Left renal cortex interstitium (tissue), 4 donors: ENCODE measurements at places on chromosomes 1 and 21. TPM values are rescaled to one million over a fixed set of nuclear protein-coding genes. Genes with fewer than 3 reads are reported as not detected.

- no peak for DNase-seq
Measured at GRCh38 chr1:25572708-25573590, 29.5 kb downstream of the LDLRAP1 start.

ITGB2 gene
- polyA plus RNA-seq: 9.2 TPM

- no peak for DNase-seq
Measured at GRCh38 chr1:219472596-219472995, 140.3 kb downstream of the ZC3H11B start.

DNA sequence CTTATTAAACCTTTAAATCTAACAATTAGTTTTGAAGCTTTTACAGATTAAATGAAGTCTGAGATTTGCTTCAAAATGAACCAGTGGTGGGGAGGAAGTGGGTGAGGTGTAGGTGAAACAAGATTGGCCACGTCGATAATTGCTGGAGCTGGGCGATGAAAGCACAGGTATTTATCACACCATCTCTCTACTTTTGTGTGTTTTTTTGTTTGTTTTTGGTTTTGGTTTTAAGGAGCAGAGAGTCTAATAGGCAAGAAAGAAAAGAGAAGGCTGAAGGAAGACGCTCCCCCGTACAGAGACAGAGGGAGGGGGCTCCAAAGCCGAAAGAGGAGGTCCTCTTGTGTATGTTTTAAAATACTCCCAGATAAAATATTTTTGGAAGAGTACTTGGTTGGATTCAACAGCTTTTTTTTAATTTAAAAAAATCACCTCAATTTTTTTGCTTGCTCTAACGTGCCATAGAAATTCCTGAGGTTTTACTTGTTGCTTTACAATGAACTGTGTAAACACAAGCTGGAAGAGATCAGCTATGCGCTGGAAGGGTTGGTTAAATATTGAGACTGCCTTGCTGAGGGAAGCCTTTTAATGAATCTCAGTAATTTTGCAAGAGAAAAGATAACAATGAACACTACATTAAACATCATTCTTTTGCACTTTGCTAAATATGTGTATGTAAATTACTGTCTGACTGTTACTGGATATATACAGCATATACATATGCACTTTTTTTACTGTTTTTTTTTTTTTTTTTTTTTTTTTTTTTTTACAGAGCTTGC is 6.7 kb upstream of the LGALS8 start:
- DNase-seq: no peak

SLAMF9 gene
- not detected for polyA plus RNA-seq

DNA sequence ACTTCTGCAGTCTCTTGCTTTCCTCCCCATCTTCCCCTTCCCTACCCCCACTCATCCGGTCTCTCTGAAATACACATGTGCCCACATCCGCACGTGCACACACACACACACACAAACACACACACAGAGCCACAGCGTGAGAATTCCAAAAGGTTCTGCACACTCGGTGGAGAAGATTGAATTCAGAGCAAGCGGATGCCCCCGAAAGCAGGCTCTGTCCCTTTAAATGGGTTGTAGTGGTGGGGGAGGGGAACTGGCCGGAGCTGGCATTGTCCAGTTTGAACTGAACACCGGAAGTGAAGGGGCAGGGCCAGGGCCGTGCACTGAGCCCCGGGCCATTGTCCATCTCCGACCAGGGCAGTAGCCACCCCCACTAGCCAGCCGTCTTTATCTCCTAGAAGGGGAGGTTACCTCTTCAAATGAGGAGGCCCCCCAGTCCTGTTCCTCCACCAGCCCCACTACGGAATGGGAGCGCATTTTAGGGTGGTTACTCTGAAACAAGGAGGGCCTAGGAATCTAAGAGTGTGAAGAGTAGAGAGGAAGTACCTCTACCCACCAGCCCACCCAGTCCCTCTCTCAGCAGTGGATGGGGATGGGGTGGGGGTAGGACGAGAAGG is 1.3 kb upstream of the LIN28A start:
- DNase-seq: no peak

DNA sequence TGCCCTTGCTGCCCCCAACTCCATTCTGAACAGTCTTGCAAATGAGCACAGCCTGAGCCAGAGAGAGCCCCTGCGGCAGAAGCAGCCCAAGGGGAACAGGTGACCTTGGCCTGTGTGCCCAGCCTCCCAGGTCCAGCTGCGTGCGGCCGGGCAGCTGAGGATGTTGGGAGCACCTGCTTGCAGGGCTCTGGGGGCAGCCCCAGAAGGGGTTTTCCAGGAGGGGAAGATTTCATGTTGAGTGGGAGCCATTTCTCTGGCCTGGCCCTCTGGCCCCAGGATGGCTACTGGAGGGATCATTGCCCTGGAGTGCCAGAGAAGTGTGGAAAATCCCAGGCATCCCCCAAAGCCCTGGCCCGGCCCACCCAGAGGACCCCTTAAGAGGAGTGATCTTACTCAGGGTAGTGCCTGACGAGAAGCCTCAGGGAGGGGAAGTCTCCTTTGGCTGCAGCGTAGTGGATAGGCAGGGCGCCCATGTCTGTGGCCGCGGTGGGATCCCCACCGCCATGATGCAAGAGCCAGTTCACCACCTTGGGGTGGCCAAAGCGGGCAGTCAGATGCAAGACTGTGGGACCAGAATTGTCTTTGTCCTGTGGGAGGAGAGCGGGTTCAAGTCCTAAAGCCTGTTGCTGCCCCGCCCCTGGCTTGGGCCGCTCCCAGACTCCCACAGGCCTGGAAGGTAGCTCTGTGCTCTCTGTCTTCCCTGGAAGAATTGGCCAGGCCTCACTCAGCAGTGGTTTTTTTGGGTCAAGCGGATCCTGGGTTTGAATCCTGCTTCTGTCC is 20.6 kb upstream of the RNU1-4 start:
- no peak for DNase-seq

- no peak for DNase-seq
Measured at GRCh38 chr1:192933744-192934143, 124.9 kb downstream of the RGS2 start.

KRTAP21-2 gene
- not detected for polyA plus RNA-seq

DNA sequence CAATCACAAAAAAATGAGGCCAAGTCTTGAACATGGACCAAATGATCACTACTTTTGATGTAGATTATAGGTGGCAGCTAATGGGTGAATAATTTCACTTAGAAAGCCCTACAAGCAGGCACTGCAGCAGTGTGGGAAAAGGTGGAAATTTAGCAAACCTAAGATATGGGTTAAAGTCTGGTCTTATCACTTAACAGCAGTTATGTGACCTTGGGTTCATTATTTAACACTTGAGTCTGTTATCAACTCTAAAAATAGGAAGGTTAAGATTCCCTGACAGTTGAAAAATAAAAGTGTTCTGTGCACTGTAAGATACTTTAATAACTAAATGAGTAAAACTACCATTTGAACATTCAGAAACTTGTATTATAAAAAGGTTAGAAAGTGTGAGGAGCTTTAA is 47.5 kb downstream of the SSX2IP start:
- no peak for DNase-seq

- no peak for DNase-seq
Measured at GRCh38 chr1:222105393-222105737, 363.5 kb upstream of the DUSP10 start.

DNA sequence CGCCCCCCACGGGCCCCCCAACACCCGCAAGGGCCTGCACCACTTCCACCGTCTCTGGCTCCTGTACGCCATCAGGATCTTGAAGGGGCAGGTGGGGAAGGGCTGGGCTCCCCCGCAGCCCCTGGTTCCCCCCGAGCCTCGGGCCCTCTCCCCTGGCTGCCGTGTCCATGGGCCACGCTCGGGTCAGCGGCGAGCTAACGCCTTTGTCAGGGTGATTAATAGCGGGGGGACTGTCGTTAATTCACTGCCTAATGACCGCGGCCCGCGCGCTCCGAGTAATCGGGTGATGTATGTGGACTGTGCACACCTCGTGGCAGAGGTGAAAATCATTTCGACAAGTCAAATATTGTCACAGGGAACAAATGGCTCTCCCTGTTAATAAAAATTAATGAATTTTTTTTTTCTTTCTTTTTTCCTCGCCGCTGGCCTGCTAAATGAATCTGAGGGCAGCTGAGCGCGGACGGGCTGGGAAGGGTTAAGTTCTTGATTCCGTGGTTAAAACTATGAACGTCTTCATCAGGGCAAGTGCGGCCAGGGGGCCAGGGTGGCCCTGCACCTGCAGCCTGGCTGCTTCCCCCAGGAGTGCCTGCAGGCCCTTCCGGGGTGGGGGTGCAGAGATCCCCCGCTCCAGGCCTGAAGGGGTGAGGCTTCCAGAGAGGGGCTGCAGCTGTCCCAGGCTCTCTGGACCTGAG is 100.8 kb downstream of the PRDM16 start:
- DNase-seq: no peak

DNA sequence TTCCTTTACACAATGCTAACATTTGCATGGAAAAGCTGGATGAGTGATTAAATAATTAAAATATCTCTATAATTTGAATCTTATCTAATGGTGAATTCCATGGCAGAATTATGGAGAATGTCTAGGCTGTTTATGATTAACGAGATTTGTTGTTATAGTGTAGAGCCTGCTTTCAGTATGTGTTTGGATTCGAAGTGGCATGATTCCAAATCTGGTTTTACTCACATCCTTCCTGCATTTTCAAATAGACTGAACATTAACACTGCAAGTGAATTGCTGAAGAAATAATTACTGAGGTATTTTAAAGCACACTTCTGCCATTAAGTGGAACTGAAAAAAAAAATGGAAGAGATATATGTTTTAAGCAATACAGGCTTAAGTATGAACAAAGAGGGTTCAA is 5.1 kb upstream of the NEK7 start:
- no peak for DNase-seq

- no peak for DNase-seq
Measured at GRCh38 chr1:225451840-225452515, 24.1 kb upstream of the LBR start.

MSH4 gene
- 0.21 TPM for polyA plus RNA-seq

GRCh38 chr1:113197719-113198330 is 124.8 kb downstream of the LRIG2 start:
- DNase-seq: no peak

DNA sequence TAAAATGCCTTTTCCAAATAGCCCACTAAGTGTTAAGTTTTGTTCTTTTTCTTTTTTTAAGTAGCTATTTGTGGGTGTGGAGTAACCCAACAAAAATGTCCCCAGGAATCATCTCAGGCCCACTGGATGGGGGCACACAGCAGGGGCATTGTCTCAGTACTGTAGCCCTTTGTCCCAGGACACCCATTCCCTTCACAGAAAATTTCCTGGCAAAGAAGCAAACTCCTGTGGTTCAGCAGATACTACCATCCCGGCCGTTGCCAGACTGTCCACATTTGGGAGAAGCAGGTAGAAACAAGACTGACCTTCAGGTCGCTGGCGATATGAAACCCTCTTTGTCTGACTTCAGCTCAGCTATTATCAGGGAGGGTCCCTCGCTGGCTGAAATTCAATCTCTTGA is 23.7 kb upstream of the SRRM1 start:
- DNase-seq: no peak

DNA sequence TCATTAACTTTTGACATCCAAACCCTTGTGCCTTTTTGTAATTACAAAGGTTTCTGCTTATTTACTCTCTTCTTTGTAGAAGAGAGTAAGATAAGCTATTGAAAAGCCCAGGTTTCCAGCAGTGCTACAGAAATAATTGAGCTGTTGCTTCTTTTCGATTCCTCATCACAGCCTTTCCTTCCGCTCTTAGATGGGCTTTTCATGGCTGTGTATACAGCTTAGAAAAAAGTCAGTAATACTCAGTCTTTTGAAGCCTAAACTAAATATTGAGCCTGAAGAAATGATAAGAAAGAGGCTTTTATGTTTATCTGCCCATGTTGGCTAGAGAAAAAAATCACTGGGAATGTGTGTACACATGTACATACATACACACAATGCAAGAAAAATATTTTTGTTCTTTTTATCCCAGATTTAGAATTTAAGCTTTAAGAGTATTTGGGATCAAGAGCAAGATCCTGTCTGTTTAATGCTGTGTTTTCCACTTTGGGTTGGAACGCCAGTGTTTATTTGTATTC is 172.4 kb downstream of the VPS13D start:
- DNase-seq: no peak

- DNase-seq: no peak
Measured at GRCh38 chr1:213861841-213862240, 125.9 kb upstream of the PROX1 start.

NBPF6 gene
- polyA plus RNA-seq: not detected
